NCI-H460 (cell line): ENCODE measurements at places on chromosomes 1 and 21. TPM values are rescaled to one million over a fixed set of nuclear protein-coding genes. Genes with fewer than 3 reads are reported as not detected.
A peak's percentile ranks its signal among the peaks of the same experiment; 100 is the strongest.

The NAV1 gene
- total RNA-seq = 0.92 and 0.94 TPM in 2 replicates

The SLFNL1 gene
- 0.05 TPM in 1 of 2 replicates, not detected in the other for total RNA-seq

The SPAG17 gene
- total RNA-seq = not detected in 2 replicates

The FALEC gene
- not detected in 2 replicates for total RNA-seq

The GPR37L1 gene
- total RNA-seq = not detected in 2 replicates

The APCS gene
- total RNA-seq = not detected in 2 replicates

GRCh38 chr1:1169429-1170214, 4.1 kb upstream of the TTLL10 start:
- DNase-seq = no peak

GRCh38 chr21:44653656-44654575, 543 bp downstream of the KRTAP12-4 start:
- DNase-seq = no peak

GRCh38 chr21:15159382-15160020, 94.7 kb upstream of the NRIP1 start:
- DNase-seq = no peak

DNA sequence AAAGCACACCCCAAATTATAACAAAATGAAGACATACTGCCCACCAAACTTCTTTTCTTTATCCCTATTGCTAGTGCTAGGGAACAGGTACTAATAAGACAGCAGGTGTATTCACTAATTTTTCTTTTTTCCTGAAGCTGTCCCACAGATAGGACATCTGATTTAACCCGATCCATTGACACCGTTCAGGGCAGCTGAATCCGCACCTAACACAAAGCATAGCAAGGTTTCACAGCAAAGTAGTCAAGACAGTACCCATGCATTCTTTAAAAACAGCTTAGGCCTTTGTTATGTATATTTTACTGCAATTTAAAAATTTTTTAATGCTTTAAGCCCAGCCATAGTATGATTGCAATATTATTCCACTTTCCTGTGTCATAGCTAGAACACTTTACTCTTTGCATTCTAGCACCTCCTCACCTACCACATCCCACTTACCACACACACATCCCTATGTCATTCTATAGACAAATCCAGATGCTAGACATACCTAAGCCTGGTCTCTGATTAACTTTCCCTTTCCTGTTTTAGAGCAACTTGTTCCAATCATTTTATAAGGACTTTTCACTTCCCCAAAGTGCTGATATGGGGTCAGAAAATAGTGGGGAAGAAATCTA, 40.4 kb downstream of the GATAD2B start:
- DNase-seq = no peak

- DNase-seq = no peak
Observed at GRCh38 chr21:16870103-16870502, 642.7 kb upstream of the CXADR start.

DNA sequence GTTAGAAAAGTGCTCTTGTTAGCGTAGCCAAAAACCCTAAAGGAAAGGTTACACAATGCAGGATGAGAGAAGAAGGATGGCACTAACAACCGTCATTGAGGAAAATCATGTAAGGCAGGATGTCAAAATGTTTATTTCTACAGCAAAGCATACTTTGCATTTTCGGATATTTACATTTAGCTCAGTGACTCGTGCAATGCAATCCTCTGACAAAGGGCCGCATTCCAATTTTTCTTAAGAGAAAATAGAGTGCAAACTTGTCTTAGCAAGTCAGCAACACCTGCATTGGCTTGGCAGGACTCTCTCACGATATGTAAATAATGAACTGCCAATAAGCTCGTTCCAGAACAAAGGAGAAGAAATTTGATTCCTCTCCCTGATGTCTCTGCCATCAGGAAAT, 33.3 kb downstream of the TIAM1 start:
- DNase-seq = no peak

DNA sequence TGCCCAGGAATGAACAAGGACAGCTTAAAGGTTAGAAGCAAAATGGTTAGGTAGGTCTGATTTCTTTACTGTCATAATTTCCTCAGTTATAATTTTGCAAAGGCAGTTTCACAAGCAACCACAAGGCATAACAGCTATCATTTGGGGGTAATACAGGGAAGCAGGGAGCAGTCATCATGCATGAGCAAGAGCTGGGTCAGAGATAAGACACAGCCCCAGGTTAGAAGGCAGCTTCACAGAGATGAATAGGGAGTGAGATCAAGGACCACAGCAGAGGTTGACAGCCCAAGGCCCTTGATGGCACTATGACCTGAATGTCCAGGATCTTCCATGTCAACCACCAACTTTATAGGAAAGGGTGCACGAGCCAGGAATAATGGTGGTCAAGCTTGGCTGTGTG, 9.0 kb upstream of the CSRP1 start:
- no peak for DNase-seq

DNA sequence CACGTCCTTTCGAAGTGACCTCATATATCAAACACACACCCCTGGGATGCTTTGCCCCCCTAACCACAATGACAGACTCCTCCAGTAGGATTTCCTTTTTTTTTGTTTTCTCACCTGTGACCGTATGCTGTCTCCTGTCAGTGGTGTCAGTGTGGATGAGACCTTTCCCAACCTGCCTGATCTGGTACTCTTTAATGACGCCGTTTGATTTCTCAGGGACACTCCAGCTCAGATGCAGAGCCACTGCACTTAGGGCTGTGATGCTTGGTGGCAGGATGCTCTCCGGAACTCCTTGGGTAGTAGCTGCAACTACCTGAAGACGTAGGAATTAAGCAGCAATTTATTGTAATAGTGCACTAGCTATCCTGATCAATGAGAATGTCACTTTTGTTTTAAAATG, 212.6 kb downstream of the KCTD3 start:
- no peak for DNase-seq

GRCh38 chr1:228650141-228650540, 85.1 kb upstream of the RHOU start:
- no peak for DNase-seq

- DNase-seq = peak; percentile 45
Observed at GRCh38 chr1:116504308-116505156, 66.3 kb downstream of the CD58 start.

DNA sequence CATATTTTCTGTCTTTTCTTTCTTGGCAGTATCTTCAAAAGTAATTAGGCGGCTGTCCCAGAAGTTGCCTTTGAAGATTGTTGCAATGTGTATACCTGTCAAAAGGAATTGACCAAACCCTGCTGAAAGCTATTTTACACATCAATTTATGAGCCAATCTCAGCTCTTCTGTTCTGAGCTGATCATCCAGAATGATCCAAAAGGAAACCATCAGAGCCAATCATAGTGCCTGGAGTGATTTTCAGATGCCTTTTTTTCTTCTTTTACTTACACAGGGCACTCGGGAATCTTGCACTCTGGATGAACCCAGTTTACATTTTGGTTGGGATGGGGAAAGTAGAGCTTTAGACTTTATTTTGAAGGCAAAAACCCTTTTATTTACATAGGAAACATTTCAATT, 21.8 kb upstream of the APOBEC4 start:
- DNase-seq = no peak

DNA sequence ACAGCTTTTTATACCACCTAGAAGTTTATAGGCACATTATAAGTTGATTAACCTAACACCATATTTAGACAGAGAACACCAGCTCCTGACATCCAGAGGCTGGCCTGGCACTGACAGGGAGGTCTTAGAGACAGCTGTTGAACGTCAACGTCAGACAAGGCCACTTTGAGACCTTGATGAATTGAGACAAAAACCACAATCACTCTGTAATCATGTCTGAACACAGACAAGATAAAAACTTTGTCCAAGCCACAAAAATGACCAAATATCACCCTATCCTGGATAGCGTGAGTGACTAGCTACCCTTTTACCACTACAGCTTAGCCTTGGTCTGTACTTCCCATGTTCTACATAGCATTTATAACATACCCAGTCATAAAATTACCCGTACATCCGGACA, 403.6 kb upstream of the CHRM3 start:
- no peak for DNase-seq

- no peak for DNase-seq
Observed at GRCh38 chr1:23752909-23753308, 9.6 kb downstream of the ELOA start.

GRCh38 chr1:202343652-202344349, 2.1 kb upstream of the UBE2T start:
- DNase-seq = peak; percentile 67

DNA sequence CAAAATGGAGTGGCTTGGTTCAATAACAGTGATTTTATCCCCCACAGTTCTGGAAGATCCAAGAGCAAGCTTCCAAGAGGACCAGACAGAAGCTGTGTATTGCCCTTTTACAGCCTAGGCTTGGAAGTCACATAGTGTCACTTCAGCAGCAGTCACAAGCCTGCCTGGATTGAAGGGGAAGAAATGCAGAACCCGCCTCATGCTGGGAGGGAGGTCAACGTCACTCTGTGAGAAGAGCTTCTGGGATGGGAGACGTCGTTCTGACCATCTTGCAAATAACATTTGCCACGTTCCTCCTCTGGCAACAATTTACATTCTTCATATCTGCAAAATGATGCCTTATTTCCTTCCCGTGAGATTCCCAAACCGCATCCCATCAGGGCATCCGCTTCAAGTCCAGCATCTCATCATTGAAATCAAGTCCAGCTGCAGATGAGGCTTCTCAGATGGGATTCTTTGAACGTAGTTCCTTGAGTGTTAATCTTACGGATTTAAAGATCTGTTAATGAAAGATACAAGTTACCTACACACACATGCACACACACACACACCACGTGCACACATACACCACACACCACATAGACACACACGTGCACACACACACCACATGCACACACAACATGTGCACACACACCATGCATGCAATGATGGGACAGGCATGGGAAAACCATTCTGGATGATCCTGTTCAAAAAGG, 23.9 kb upstream of the KIF1B start:
- DNase-seq = no peak

DNA sequence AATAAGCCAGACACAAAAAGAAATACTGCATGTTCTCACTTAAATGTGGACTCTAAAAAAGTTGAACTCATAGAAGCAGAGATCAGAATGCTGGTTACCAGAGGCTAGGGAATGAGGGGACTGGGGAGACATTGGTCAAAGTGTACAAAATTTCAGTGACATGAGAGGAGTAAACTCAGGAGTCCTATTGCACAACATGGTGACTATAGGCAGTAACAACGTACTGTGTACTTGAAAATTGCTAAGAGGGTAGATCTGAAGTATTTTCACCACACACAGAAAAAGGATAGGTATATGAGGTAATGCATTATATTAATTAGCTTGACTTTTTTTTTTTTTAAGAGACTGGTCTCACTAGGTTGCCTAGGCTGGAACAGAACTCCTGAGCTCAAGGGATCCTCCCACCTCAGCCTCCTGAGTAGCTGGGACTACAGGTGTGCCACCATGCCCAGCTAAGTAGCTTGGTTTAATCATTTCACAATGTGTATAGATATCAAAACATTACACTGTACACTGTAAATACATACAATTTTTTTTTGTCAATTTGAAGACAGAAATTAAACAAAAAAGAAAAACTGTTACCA, 7.4 kb downstream of the ZNF496 start:
- DNase-seq = no peak

DNA sequence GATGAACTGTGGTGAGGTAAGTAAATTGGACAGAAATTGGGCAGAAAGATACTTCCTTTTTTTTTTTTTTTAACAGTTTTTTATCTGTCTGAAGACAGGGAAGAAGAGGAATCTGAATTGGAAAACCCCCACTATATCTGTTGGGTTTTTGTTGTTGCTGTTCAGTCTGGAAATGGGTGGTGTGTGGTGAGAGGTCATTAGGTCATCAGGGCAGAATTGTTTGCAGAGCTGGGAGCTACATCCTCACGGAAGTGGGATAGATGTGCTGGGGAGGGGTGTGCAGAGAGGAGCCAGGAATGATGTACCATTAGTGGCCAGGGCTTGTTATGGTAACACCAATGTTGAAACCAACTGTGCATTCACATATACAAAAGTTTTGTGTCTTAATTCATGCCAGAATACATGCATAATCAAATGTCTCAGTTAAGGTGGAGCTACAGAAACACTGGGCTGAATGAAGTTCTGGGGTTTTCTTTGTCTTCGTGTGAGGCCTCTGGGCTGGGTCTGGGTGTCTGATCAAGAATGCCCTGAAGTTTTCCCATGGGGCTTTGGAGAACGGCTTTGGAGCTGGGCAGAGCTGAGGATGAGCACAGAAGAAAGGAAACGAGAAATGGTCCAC, 12.4 kb downstream of the USP25 start:
- no peak for DNase-seq
